ENCODE measurements at places on chromosomes 1 and 21.

DNA sequence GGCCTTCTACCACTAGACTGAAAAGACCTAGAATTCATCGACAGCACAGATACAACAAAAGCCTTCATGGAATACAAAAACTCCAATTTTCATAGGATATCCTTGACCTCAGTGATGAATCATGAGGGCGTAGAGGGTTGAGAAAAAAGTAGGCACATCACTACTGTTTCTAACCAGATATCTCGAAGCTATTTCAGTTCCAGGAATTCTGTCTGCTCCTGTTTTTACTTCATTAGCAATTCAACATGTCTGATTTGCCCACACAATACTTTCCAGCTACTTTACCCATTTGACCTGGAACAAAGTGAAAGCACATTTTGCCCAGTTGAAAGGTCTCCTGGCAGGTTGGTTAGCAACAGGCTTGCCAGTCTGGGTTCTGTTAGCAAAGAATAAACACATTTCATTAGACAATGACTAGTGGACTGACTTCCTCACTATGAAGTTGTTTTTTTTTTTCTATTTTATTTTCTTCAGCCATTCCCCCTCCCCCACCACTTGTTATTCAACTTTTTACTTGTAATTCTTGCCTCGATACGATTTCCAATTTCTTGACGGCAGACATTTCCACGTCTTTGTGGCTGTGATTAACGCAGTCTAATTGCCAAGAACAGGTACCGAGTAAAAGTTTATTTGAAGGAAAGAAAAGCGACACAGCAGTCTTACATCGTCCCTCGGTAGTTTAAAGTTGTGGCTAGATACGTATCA lies 4.0 kb upstream of the ZBTB18 start:
- no peak for DNase-seq

GRCh38 chr1:13967707-13968106 lies 267.7 kb downstream of the PRDM2 start:
- DNase-seq, result no peak

GRCh38 chr1:6440198-6441126 lies 15.9 kb downstream of the ESPN start:
- DNase-seq, result peak; percentile 76

- DNase-seq, result no peak
Observed at GRCh38 chr1:211613108-211613947, 34.4 kb upstream of the SLC30A1 start.

DNA sequence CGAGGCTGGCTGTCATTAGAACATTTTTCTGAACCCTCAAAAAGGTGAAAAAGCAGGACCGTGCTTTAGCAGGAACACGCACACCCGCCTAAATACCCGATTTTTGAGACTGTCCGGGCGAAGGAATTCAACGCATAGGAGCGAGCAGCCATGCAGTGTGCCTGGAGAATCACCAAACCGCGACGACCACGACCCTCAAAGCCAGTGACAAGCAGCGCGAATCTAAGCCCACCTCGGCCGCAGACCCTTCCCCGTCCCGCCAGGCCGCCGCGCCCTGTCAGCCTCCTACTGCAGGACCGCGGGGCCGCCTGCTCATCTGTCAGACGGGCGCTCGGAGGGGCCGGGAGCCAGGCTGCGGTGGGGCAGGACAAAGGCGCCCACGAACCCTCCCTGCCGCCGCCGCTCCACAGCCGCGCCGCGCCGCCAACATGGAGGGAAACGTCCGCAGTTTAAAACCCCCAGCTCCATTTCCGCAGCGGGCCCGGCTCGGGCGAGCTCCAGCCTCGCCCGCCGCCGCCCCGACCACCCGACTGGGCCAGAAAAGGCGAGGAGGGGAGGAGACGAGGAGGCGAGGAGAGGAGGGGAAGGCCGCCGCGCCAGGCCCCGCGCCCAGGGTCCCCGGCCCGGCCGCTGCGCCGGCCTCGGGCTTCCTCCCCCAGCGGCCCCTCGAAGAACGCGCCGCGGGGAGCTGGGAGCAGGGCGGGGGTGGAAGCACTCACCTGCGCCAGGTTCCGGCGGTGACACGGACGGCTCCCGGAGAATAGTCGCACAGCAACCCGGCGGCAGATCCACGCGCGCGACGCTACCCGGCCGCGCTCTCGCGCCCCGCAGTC lies at the start of gene LBR:
Gene LBR, minus strand, starts transcription at position 804 of the 833 bp plus-strand sequence. CDS start 3,963 bp downstream, outside the sequence.
- DNase-seq, result peak; percentile 54

GRCh38 chr1:31381394-31382294 lies 8.8 kb upstream of the FABP3 start:
- no peak for DNase-seq

DNA sequence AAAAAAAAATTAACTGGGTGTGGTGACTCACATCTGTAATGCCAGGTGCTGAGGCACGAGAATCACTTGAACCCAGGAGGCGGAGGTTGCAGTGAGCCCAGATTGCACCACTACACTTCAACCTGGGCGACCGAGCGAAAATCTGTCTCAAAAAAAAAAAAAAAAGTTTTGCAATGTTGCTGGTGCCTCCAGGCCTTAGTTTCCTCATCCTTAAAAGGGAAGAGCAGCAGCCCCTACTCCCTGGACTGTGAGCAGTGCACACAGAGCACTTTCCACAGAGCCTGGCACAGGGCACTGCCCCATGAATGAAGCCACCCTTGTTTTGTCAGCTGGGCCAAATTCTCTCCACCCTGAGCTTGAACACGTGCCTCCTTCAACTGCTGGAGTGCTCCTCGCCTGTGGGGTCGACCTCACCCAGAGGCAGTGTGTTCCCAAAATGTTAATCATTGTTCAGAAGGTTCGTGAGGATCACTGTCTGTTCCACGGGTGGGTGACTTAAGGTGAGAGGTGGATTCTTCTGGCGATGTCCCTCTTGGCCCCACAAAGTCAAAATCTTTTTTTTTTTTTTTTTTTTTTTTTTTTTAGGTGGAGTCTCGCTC lies 152.1 kb upstream of the TMEM51 start:
- no peak for DNase-seq

GRCh38 chr1:160342953-160343869 lies at the start of the genes COPA and NCSTN:
Gene COPA (minus strand): TSS chr1:160343250. CDS start chr1:160343170, 80 bp downstream.
Gene NCSTN (plus strand): TSS chr1:160343383. CDS start chr1:160343397, 14 bp downstream.
- peak; percentile 88 for DNase-seq

DNA sequence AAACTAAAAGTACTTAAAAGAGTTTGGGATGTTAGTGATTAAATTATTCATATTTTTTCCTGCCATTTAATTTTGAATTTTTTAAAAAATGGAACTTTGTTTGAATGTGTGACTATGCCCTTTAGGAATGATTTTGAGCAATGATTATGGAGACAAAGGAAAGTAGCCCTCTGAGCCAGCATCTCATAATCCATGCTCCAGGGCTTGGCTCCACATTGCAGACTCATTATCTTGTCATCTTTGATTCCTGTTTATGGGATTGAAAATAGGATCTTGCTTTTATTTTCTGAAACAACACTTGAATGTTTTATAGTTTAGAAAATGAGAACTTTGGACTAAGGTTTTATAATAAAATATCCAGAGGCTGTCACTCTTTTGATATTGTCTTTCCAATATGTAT lies 14.5 kb downstream of the AXDND1 start:
- DNase-seq, result no peak

DNA sequence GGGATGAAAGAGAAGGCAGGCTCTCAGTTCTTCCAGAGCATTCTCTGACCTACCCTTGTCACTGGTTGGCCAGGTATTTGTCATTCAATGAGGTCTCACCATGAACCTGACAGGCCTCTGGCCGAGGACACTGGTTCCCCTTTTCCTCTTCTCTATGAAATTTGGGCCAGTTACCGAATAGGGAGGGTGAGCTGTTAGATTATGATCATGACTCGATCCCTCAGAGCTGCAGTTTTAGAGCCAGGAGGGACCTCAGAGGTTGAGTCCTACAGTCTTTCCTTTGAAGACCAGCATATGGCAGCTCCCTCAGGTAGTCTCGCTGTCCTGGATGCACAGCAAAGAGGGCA lies 29.5 kb upstream of the CLSTN1 start:
- no peak for DNase-seq

- peak; percentile 85 for DNase-seq
Observed at GRCh38 chr1:46477153-46477929, 12.3 kb upstream of the DMBX1 start.

DNA sequence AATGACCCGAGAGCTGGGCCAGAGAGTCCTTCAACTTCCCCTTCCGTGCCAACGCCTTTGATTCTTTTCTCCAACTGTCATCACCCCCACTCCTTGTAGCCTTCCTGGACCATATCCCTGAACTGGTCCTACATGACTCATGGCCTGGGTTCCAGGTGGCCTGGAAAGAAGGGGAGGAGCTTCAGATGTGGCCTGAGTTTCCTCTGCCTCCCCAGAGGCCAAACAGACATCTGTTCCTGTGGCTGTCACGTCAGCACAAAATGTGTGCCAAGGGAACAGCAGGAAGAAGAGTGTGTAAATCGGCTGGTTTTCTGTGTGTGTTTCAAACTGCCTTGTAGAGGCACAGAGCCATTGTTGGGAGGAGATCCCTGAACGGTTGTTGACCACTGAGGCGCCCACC lies 24.9 kb upstream of the KIRREL1 start:
- DNase-seq, result no peak

- DNase-seq, result no peak
Observed at GRCh38 chr1:39987869-39988268, 32.9 kb downstream of the MFSD2A start.

DNA sequence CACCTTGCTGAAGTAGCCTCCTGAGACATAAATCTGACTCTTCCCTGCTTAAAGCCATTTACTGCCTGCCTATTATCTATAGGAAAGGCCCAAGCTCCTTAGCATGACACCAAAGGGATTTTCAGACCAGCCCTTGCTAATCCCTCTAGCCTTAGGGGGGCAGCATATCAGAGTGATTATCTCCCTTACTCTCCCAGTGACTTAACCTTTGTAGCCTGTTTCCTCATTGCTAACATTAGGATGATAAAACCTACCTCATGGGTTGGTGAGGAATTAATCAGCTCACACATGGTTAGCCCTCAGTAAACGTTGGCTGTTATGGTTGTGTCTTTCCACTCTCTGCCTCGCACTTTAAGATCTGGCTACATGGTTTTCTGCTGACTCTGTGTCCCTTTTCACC lies 70.1 kb downstream of the ROR1 start:
- no peak for DNase-seq

DNA sequence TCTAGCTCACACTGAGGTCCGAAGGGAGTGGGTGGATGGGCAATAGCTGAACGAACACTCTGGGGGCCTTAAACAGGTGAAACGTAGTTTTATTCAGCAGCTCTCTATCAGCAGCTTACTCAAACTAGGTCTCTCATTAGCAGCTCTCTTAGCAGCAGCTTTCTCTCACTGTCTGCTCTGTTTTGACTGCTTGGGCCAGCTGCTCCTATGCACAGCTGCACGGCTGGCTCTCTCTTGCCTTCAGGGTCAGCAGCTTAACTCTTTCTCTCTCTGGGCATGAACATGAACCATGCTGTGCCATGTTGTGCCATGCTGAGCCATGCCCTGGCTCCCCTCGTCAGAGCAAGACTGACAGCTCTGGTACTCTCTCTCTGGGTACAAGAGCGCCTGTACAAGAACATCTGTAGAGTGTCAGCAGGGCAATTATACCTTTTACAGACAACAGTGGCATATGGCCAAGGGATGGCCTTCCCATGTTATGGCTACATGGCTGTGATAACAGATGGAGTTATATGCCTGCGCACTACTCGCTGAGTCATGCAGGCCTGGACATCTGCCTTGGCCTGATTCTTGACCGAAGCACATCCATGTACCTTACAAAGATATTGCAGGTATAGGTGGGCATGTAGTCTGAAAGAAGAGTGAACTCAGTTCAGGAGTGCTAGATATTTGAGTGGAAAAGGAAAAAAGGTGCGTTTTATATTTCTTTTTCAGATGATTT lies 152.4 kb downstream of the LEPR start:
- DNase-seq, result no peak

DNA sequence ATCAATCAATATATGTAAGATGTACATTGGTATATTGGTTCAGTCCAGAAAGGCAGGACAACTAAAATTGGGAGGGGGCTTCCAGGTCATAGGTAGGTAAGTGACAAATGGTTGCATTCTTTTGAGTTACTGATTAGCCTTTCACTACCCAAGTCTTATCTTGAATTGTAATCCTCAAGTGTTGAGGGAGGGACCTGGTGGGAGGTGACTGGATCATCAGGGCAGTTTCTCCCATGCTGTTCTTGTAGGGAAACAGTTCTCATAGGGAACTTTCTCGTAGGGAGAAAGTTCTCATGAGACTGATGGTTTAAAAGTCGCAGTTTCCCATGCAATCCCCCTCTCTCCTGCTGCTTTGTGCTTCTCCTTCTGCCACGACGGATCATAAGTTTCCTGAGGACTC lies 809.2 kb downstream of the KCNT2 start:
- no peak for DNase-seq

DNA sequence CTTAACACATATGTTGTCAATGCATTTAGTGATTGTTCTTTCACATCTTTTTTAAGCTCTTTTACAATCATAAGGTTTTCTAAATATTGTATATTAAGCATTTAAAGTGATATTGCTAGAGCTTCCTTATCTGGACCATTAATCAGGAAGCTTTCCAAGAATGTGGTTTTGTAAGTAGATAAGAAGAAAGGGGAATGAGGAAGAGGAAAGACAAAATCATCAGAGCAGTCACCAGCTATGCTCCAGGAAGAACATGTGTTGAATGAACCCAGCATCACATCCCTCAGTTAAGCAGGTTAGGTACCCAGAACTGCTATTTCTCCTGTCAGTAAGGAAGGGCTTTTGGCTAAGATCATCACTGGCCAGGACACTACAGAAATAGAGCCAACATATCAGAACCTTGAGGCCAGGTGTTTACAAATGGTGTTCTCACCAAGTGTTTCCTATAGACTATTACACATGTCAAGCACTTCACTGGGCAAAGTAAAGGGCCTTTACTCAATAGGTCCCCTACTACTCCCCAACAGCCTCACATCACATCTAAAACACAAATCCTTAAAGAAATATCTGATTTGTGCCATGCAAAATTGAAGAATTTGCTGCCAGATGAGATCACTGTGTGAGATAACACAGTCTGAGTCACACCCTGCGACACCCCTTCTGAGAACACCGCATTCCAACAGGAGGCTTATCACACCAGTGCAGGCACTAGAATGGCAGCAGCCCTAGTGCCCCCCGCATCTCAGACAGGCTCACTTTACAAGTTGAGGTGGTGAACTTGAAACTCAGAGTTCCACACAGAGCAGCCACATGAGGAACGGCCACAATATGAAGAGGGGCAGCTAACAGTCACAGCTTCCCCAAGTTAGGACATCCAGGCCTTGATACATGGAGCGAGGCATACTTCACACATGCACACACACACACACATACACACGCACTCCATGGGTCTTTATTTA lies 1.8 kb upstream of the SPRR2A start:
- no peak for DNase-seq

GRCh38 chr1:50637460-50637859 lies 214.2 kb upstream of the DMRTA2 start:
- no peak for DNase-seq

GRCh38 chr1:89167590-89168230 lies 8.1 kb downstream of the GBP7 start:
- DNase-seq, result no peak
